ENCODE measurements at places on chromosomes 2 and 18. TPM values are rescaled to one million over a fixed set of nuclear protein-coding genes. Genes with fewer than 3 reads are reported as not detected.

The TCF23 gene
- 0.16 TPM for total RNA-seq

The CRYGB gene
- total RNA-seq: not detected

The COBLL1 gene
- total RNA-seq: 15.2 TPM

The SCN7A gene
- total RNA-seq: 35.4 TPM

The RUFY4 gene
- not detected for total RNA-seq

The ZNF385B gene
- 0.35 TPM for total RNA-seq

The EFEMP1 gene
- total RNA-seq: 75.9 TPM
